ENCODE measurements at places on chromosomes 5 and 9.

GRCh38 chr9:129697656-129698253, 32.3 kb downstream of the PRRX2 start:
- no peak for DNase-seq

GRCh38 chr5:35598707-35599370, 18.8 kb upstream of the SPEF2 start:
- no peak for DNase-seq

- no peak for DNase-seq
Observed at GRCh38 chr5:132447196-132447595, 43.4 kb downstream of the IRF1 start.

- no peak for DNase-seq
Observed at GRCh38 chr9:20135119-20135697, 346.4 kb upstream of the SLC24A2 start.

- no peak for DNase-seq
Observed at GRCh38 chr9:127405344-127406125, 8.6 kb downstream of the SLC2A8 start.

DNA sequence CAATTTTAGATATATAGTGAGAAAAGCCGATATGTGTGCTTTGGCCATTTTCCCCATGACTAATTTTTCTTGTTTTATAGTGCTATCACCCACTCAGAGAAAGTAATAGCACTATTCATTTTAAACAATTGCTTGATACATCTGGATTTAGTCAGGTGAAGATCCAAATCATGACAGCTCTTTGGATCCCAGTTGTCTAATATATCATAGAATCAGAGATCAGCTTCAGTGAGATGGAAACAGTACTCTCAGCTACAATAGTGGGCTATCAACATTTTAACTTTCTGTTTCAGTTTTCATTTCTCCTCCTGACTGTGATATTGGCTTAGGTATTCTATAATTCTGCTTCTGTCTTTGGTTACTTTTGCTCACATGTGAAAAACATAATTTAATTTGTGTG, 38.7 kb downstream of the VCAN start:
- no peak for DNase-seq

DNA sequence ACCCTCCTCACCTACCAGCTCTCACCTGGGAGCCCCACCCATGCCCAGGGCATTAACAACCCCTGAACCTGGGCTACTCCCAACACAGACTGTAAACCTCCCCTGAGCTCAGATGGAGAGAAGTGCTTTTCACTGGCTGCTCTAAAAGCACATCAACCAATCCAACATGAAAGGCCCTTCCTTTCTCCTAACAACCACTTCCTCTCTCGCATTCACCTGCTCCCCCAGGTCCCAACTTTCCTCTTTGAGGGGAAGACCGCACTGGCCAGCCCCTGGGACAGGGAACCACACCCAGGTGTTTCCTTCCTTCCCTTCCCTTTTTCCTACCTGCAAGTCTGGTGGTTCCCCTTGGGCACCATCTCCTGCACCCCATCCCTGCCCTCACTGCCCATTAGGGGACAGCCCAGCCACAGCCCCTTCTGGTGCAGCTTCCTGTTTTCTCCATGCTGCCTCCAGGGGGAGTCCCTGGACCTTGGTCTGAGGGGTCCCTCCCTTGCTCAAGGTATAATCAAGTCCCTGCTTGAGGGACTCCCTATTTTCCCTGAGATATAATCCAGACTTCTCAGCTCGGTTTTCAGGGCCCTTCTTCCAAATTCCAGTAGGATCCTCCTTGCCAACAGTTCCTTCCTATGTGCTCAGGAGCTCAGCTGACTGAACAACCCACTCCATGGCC, 30.5 kb upstream of the DAB2IP start:
- no peak for DNase-seq

DNA sequence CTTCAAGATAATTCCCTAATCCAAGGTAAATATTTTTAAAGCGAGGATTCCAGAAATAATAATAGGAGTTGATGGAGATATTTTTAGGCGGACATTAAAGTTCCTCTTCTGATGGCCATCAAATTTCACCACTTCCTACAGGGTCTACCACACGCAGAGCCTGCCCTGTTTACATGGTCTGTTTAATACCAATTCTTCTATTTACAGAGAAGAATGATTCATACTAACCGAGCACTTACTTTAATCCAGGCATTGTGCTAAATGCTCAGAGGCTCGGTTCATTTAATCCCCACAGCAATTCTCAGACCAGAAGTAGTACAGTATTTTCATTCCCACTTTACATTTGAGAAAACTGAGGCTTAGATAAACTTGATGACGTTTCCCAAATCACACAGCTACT, 3.0 kb upstream of the ITGA1 start:
- DNase-seq, result no peak

DNA sequence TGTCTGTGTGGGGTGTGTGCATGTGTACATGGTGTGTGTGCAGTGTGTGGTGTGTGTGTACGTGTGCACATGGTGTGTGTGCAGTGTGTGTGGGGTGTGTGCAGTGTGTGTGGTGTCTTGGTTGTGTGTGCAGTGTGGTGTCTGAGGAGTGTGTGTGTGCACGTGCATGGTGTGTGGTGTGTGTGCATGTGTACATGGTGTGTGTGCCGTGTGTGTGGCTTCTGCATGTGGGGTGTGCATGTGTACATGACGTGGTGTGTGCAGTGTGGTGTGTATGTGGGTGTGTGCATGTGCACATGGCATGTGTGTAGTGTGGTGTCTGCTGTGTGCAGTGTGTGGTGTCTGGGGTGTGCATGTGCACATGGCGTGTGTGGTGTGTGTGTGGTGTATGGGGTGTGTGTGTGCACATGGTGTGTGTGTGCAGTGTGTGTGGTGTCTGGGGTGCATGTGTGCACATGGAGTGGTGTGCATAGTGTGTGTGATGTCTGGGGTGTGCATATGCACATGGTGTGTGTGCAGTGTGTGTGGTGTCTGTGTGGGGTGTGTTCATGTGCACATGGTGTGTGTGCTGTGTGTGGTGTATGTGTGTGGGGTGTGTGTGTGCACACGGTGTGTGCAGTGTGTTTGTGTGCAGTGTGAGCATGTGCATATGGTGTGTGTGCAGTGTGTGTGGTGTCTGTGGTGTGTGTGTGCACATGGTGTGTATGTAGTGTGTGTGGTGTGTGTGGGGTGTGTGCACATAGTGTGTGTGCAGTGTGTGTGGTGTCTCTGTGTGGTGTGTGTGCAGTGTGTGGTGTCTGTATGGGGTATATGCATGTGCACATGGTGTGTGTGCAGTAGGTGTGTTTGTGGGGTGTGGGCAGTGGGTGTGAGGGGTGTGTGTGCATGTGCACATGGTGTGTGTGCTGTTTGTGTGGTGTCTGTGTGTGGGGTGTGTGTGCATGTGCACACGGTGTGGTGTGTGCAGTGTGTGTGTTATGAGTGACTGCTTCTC, 40.6 kb upstream of the ZNG1F start:
- no peak for DNase-seq

DNA sequence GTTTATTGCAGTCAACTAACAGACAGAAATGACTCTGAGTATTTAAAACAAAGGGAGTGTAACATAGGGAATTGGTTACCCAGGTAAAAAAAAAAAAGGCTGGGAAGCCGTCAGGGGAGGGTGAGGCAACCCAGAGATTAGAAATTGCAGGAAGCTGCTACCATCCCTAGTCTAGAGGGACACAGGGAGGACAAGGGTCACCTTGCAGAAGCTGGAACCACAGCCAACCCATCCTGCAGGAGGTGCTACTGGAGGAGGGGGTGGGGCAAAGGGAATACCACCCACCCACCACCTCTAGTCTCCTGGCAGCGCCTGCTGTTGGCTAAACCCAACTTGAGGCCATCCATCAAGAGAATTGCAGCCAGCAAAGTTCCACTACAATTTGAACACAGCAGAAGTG, 6.5 kb downstream of the CAST start:
- DNase-seq, result no peak

- no peak for DNase-seq
Observed at GRCh38 chr9:36503172-36504088, 69.3 kb upstream of the MELK start.

DNA sequence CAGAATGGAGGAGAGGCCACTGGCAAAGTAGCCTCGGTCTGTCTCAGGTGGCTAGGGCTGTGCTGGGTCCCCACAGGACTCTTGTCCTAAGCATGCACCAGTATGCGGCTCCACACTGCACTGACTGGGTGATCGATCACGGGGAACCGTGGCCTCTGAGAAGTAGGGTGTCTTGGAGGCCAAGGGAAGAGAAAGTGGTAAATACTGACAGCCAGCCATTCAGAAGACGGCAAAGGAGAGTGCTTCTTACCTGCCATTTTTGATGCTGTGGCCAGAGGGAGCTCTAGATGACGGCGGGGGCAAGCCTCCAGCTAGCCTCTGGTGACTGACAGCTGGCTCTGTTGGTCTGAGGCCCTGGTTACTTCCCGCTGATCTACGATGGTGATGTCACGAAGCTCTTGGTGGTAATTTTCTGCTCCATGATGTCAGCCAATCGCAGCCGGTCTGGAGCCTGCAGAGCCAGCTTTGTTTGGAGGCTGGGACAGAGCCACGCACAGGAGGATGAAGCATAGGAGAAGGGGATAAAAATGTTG, 40.4 kb upstream of the GADD45G start:
- no peak for DNase-seq

- no peak for DNase-seq
Observed at GRCh38 chr9:89668216-89668865, 63.5 kb downstream of the GADD45G start.

GRCh38 chr5:152456815-152457443, 51.9 kb upstream of the NMUR2 start:
- DNase-seq, result no peak

DNA sequence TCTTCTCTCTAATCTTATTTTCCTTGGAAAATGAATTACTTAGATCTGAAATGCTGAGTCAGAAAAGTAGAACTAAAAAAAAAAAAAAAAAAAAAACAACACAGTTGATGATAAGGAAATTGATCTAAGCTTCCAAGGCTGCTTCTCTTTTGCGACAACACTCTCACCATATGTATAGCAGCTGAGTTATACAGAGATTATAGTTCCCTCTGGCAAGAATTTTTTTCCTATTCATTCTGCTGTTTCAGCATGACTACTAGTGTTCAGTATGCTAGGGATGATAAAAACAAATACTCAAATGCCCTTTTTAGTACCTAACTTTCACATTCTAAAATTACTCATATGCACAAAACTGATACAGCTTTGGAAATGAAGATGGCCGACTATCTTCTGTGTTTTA, 267.3 kb downstream of the MLLT3 start:
- DNase-seq, result no peak

- no peak for DNase-seq
Observed at GRCh38 chr5:141560151-141560550, 58.6 kb downstream of the DIAPH1 start.

GRCh38 chr9:70880535-70880934, 240.9 kb downstream of the TRPM3 start:
- DNase-seq, result no peak

- no peak for DNase-seq
Observed at GRCh38 chr9:89789922-89790510, 185.2 kb downstream of the GADD45G start.

DNA sequence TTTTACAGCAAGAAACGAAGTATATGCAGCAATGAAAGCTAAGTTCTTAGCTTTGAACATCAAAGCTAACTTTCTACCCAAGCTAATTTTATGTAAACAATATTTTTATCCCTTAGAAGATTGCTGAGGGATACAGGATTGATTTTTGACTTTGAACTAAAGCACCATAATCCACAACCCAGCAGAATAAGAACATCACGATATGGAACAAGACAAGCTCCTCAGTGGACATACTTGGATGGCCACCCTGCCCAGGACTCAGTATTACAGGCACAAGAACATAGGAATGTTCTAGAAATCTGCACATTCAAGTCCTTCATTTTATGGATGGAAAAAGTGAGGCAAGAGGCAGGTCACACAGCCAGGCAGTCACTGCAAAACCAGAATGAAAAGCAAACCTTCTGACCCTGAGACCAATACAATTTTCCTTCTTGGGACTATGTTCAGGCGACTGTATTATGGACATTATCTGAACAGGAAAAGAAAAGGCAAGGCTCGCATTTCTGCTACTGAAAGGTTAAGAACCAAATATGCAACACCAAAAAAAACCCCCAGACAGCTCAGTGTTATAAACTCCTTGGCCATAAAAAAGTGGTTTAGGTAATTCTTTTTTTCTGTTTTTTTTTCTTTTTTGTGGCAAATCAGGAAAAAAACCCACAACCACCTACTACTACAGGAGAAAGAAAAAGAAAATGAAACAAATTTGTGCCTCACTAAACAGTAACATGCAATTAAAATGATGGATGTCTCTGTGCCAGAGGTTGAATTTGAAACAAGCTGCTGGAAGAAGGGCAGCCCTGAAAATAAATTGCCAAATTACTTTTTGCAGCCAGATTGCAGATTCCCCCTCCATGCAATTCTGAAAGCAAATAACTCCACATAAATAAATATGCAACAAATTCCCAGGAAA, 25.4 kb downstream of the EPB41L4B start:
- no peak for DNase-seq

DNA sequence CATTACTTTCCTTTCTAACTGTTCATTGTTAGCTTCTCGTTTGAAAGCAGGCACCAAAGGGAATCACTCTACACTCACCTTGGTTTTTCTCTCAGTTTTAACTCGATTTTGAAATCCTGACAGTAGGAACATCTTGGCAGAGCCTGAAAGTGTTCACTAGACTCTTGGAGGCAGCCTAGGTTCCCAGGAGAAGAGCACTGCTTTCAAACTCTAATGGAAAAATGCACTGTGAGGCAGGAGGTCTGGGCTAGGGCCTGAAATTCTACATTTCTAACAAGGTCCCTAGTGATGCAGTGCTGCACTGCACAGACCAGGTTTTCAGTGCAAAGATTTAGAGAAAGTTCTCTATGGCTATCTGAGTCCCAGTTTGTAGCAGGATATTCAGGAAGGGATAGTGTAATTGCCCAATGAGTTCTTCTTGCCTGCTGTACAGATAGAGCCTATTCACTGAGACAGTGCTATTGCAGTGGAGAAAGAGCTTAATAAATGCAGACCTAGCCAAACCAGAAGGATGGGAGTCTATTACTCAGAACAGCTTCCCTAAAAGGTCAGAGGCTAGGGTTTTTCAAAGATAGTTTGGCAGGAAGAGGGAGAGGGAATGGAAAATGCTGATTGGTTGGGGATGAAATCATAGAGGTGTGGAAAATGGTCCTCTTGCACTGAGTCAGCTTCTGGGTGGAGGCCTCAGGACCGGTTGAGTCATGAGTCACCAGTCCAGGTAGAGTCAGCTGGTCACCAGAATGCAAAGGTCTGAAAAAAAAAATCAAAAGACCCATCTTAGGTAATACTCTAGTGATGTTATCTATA, 153.9 kb downstream of the GPBP1 start:
- DNase-seq, result no peak

Measured in effector memory CD8-positive, alpha-beta T cell (primary cell).